A549 treated with GW870086 at 1 μM for 4 hours (cell line): ENCODE measurements at places on chromosomes 1 and 21. TPM values are rescaled to one million over a fixed set of nuclear protein-coding genes. Genes with fewer than 3 reads are reported as not detected.

Gene PLA2G2C
- total RNA-seq: not detected in 5 replicates

Gene HCRTR1
- not detected in 5 replicates for total RNA-seq

Gene SUSD4
- 0.62 to 1.1 TPM (median 0.73 TPM) in 5 replicates for total RNA-seq

Gene PIP5K1A
- total RNA-seq: 48.7 to 54.3 TPM (median 49.8 TPM) in 5 replicates

Gene ADAM30
- not detected in 5 replicates for total RNA-seq
